DMS79 (cell line): ENCODE measurements at places on chromosomes 4 and X.

DNA sequence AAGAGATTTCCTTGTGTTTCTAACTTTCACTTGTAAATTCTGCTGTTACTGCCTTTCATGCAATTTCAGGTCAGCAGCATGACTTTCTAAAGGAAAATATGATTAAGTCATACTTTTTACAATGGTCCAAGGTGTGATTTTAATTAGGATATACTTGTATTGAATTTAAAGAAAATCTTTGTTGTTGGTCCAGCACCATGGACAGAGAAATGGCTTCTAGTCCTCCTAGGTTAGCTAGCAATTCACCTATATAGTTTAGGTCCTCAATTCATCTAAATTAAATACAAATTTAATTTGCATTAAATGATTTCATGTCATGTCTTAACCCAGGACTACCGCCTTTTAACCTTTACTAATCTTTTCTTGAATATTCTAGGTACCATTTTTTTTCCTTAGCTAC lies 304.9 kb upstream of the RPS6KA3 start:
- no peak for DNase-seq

DNA sequence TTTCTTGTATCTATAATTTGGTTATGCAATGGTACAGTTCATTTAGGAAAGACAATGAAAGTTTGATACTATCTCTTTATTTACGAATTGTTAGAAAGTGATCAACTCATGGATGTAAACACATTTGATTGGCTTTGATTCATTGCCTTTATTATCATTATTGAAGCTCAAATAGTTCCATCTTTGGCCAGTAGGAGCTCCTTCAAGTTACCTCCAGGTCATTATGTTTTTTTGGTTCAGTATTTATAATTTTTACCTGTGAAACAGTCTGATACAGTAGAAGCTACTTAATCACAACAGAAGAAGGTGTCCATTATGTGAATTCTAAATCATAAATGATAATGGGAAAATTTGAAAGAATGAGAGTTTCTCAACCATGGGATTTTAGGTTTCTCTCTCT lies 12.4 kb downstream of the NPY5R start:
- DNase-seq = no peak

- no peak for DNase-seq
These were observed 568.6 kb upstream of the BOD1L1 start for GRCh38 chr4:14196131-14196530.

GRCh38 chr4:15018361-15018760 lies 16.1 kb downstream of the CPEB2 start:
- no peak for DNase-seq

DNA sequence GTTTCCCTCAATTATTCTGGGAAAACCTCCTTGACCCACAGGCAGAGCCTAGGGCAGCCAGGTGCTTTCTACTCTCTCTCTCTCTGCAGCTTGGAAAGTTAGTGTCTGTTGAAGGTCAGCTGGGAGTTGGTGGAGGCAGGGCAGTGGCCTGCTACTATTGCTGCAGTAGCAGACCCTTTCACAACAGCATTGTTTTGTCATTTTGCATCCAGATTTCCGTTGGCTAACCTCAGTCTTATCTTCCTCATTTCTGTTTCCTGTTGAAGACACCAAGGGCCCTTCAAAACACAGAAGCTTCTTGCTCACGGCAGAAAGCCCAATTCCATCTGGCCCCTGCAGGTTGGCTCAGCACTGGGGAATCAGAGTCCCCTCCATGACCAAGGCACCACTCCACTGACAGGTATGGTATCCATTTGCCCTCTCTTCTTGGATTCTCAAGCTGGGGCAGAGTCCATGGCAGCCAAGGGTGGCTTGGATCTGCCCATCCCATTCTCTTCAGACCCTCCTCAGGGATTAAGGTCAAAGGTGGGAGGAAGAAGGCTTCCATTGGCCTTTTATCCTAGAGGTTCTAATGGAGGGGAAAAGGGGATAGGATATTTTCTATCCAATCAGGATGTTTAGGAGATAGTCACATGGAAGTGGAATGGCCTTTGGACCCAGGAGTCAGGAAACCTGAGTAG lies 24.6 kb downstream of the VSIG4 start:
- no peak for DNase-seq

DNA sequence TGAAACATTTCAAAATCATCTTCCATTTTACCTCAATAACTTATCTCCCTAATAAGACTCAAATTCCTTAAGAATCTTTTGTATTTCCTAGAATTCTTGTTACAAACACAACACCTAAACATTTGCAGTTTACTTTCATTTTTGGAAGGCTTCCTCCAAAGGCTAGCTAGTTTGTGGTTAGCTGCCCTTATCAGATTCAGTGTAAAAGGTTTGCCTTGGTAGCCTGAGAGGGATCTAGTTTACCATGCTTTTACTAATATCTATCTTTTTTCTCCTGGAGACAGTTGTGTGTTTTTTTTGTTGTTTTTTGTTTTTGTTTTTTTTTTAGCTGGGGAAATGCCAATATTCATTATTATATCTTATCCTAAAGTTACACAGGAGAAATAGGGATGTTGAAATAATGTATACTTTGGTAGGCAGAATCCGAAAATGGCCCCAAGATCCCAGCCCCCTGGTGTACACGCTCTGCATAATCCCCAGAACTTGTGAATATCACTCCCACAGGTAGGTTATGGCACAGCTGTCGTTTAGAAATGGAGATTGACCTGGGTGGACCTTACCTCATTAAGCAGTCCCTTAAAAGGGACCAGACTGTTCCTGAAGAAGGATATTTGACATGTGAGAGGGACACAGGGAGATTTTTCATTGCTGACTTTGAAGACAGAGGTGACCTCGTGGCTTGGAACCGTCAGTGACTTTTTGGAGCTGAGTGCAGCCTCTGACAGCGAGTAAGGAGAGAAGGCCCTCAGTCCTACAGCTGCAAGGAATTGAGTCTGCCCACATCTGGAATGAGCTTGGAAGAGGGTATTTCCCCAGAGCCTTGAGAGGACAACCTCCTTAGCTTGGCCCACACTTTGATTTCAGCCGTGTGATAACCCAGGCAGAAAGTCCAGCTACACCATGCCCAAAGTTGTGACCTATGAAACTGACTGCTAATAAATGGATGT lies 33.4 kb downstream of the SEPTIN11 start:
- DNase-seq = no peak

DNA sequence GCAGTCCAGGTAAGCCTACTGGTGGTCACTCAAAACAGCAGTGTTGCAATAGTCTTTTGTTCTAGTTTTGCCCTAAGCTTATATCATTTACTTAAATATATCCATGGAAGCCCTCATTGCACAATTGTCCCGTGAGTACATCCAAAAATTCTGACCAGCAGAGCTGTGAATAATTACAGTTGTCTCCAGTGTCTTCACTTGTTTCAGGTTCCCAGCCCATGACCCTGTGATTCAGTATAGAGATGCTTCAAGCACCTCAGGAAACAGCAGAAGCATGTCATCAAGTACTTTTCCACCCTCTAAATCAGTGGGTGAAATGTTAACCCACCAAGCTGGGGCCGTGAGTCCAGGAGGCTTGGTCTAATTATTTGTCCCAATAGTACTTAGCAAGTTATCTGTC lies 214.9 kb upstream of the RPS6KA3 start:
- DNase-seq = no peak

GRCh38 chr4:4575284-4576211 lies 33.7 kb upstream of the STX18 start:
- no peak for DNase-seq

GRCh38 chr4:6403400-6403685 lies 69.1 kb downstream of the PPP2R2C start:
- DNase-seq = no peak

GRCh38 chr4:7254736-7255487 lies 62.6 kb downstream of the SORCS2 start:
- DNase-seq = no peak

GRCh38 chr4:132227151-132227856 lies 921.8 kb upstream of the PCDH10 start:
- no peak for DNase-seq

DNA sequence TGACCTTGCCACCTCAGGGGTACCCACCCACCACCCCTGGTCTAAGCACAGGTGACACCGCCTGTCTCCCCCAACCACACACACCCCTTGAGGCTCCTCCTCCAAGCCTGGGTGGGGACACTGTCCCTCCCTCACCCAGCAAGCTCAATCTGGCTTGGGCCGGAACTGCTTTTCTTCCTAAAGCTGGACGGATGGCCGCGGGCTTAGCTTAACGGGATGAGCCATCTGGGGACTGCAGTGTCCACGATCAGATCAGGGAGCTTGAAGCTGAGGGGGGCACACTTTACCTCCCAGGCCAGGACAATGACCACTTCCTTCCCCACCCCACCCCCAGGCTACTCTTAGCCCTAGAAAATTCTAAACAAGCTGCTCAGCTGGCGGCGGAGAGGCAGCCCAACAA lies 1.0 kb upstream of the SLC6A8 start:
- no peak for DNase-seq
